NCI-H2081 treated with DMSO at 0.1 percent for 48 hours (cell line): ENCODE measurements at places on chromosomes 1 and 21.
A peak's percentile ranks its signal among the peaks of the same experiment; 100 is the strongest.

DNA sequence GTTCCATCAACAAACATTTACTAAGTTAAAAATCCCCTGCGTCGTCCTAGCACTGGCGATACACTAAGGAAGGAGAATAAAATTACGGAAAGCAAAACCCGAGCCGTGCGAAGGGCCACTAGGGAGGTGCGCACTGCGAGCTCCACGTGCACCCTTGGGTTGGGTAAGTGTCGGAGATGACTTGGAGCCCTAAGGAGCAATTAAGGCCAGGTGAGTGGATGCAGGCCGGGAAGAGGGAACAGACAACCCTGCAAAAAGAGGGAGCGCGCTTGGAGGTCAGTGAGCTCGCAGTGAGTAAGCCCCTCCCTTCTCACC, 704 bp downstream of the WDR4 start:
- no peak for DNase-seq

DNA sequence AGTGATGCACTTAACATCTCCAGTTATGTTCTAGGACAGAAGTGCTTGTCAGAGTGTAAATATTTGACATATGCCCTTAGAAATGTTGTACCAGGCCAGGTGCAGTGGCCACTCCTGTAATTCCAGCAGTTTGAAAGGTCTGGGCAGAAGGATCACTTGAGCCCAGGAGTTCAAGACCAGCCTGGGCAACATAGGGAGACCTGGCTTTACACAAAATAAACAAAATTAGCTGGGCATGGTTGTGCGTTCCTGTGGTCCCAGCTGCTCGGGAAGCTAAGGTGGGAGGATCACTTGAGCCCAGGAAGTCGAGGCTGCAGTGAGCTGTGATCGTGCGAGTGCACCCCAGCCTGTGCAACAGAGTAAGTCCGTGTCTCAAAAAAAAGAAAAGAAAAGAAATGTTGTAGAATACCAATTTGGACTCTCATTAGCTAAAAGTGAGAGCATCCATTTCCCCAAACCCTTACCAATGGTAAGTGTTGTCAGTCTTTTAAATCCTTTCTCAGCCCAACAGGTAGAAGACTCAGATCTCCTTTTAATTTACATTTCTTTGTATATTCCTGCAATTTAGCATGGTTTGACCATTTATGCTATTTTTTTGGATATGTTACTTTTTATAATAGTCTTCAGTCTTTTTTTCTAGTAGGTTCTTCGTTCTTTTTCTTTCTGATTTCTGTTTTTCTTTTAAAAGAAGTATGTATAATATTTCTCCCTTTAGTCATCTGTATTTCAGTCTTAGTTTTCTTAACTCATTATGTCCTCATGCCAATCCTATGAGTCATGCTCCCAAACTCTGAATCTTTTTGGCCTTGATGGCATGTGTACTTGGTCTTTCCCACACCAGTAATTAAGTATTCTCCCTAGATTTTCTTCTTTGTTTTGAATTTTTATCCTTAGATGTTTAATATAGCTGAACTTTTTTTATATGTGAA, 74.4 kb downstream of the CAMTA1 start:
- no peak for DNase-seq

- no peak for DNase-seq
Observed at GRCh38 chr21:33362044-33362555, 37.3 kb downstream of the IFNAR1 start.

GRCh38 chr1:185049670-185050069, 4.3 kb downstream of the RNF2 start:
- DNase-seq = no peak

- DNase-seq = no peak
Observed at GRCh38 chr1:238592621-238593020, 701.9 kb upstream of the ZP4 start.

DNA sequence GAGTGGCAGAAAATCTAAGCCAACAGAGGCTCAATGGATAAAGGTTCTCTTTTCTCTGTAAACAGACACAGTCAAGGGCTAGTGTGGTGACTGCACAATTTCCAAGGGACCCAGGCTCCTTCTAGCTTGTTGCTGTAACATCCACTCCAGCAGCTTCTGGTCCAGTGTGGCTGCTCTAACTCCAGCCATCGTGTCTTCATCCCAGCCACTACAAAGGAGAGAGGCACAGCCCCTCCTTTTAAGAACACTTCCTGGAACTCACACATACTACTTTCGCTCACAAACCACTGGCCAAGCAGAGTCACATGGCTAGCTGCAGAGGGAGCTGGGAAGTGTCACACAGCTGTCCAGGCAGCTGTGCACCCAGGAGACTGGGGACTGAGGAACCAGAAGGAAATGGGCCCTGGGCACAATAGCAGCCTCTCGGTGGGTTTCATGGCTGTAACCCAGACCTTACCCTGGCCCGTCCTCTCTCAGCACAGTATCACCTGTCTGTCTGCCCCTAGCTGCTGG, 188.6 kb upstream of the VAMP3 start:
- DNase-seq = no peak

DNA sequence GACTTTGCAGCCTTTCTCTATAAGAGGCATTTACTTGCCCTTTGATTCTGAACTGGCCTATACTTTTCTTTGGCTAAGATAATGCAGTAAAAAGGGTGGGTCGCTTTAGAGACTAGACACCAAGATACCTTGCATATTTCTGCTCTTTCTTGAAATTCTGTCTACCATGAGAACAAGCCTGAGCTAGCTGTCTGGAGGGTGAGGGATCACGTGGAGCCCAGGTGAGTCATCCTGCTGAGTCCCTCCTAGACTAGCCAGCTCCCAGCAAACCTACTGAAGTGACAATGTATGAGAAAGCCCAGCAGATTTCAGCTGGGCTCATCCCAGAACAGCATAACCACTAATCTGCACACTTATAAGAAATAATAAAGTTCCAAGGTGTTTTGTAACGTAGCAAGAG, 408.0 kb upstream of the KAZN start:
- DNase-seq = no peak

DNA sequence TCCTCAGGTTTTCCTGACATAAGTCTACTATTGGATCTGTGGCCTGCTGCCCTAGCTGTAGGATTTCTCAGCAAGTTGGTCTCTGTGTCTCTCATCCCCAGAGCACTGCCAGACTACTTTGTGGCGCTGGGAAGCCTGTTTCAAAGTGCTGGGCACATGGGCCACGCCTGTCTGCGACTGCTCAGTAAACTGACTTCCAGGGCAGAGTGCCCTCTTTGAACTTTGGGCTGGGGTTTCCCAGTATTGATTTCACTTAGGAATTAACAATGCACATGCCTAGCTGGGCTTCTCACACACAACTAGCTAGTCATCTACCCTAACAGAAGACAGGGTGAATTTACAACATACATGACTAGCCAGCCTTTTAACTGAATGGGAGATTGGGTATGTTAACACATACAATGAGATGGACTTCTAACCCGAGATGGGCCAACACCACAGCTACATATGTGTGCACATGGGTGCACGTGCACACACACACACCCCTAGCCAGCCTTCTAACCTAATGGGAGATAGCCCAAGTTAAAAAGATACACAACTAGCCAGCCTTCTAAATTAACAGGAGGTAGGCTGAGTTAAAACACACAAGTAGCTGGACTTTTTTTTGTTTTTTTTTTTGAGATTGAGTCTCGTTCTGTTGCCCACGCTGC, 6.9 kb upstream of the TRIM17 start:
- no peak for DNase-seq

DNA sequence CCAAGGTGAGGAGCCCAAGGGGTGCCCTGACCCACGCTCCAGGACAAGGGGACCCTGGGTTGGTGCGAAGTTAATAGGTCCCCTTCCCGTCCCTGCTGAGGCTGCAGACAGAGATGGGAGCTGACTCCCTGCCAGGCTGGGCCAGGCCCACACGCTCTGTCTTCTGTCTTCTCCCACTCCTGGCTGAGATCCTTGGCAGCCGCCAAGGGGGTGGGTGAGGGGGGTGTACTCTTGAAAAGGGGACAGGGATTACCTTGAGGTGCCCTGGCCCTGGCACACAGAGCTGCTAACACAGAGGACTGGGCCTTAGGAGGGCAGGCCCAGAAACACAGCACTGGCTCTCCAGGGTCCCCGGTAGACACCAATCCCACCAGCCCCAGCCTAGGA, 11.0 kb upstream of the CTRC start:
- no peak for DNase-seq

DNA sequence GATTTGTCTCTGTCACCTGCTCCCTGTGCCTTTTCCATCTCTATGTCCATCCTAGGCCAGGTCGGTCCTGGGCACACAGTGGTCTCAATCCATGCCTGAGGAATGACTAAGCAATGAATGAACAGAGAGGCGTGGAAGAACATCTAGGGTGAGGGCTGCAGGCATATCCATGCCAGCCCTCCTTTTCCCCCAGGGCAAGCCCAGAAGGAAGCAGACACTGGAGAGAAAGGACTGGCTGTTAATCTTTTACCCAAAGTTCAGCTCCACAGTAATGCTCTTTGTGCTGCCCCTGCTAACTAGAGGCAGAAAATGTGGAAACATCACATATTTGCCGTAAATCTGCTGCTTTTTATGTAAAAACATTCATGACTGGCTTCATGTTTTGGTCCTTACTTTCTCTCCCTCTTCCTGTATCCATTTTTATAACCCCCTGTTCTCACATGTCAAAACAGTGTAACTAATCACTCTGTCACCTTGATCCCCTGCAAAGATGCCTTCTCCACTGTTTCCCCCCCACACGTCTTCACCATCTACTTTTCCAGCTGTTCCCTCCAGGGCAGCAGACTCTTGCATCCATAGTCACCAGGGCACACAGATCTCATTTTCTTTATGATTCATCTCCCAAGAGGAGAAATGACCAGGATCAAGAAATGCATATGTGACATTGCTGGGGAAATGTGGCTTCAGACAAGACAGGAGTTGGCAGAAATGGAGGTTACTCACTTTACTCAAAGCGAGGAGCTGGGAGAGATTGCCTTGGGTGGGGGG, 166.4 kb upstream of the PROX1 start:
- no peak for DNase-seq

GRCh38 chr21:16588433-16588860, 858.7 kb downstream of the USP25 start:
- no peak for DNase-seq

DNA sequence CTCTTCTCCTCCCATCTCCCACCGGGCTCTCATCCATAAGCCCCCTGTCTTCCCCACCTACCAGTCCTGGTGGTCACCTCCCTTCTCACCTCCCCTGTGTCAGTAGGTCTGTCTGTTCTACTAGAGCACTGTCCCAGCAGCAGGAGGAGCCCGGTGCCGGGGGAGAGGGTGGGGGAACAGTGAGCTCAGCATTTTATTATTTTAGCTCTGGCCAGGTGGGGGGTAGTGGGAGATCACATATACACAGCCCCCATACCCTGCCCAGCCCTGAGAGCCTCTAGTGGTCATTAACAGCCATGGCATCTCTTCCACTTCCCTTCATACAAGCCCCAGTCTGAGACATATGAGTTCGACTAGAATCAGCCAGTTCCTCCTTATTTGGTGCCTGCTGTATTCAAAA, at the start of gene TMOD4:
Gene TMOD4 (minus strand): TSS at position 119 of the 400 bp plus-strand sequence. CDS start 1,106 bp downstream, outside the sequence.
- no peak for DNase-seq

- DNase-seq = no peak
Observed at GRCh38 chr1:73953586-73953985, 244.4 kb downstream of the LRRIQ3 start.

DNA sequence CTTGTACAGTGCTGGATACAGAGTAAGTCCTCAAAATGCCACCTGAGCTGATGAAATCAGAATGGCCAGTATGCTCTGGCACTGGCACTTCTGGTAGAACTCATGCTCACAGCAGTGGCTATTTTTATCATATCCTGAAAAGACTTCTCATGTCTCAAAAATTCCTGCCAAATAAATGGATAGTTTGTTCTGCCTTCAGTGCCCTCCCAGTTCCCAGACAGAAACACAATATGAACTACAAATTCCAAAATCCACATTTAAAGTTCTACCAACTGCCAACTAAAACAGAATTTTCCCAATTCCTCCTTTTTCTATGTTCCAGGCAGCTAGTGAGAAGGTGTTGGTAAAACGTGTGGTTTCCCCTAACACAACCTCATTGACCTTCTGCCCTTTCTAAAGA, 51.4 kb upstream of the RGS1 start:
- DNase-seq = no peak

- DNase-seq = no peak
Observed at GRCh38 chr1:11855430-11855829, 3.3 kb downstream of the NPPB start.

- DNase-seq = no peak
Observed at GRCh38 chr1:212613440-212614335, 5.1 kb downstream of the ATF3 start.

GRCh38 chr1:36087233-36088123, 1.2 kb upstream of the ADPRS start:
- no peak for DNase-seq

DNA sequence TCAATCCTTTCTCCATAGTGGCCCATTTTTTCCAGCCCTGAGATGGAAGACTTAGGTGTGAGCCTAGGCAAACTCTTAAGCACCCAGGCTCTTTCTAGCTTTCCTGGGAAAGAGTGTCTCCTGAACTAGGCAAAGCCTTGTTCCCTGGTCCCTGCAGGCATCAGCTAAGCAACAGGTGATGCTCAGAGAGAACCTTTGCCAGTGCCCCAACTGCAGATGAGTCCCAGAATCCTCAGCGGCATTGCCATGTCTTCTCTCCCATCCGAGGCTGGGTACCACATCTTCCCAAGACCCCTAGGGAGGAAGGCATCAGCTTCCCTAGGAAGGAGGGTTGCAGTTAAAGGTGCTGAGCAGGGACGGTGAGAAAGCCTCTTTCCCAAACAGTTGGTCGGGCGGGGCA, 8.2 kb upstream of the VSIG8 start:
- no peak for DNase-seq

GRCh38 chr1:39102537-39103327, 76.6 kb downstream of the NDUFS5 start:
- peak; percentile 46 for DNase-seq

- DNase-seq = no peak
Observed at GRCh38 chr1:195733826-195734225, 874.4 kb downstream of the KCNT2 start.

DNA sequence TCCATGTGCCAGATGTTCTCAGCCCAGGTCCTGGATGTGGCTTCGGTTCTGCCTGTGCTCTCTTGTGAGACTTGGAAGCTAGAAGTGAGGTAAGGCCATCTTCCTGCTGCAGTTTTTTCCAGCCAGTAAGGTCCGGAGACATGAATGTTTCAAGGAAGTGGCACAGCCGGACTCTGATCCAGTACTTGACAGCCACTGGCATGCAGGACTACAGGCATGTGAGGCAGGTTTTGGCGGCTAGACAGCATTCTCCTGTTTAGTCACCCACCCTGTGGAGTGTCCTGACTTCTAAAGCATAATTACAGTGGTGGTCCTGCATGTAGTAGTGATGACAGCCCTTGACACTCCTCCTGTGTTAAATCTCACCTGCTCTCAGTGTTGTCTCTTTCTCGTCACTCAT, 72.3 kb downstream of the TNFSF4 start:
- no peak for DNase-seq

DNA sequence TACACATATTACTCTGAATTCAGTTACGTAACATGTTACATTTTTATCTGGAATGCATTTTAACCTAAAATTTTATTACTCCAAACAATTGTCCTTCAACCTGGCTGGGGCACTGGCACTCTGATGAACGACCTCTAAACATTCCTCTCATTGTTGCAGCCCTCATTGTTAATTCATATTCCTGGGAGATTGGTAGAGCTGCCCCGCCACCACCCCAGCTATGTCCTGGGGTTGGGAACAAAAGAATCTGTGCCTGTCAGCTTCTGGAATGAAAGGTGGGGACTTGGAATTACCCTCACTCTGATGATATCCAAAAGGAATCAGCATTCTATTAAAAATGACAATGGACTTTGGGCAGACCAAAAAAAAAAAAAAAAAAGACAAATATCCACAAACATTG, 38.0 kb upstream of the DESI2 start:
- no peak for DNase-seq

GRCh38 chr1:223066415-223066814, 76.6 kb downstream of the TLR5 start:
- no peak for DNase-seq

GRCh38 chr1:16351456-16351993, 755 bp downstream of the FBXO42 start:
- DNase-seq = no peak
